ENCODE measurements at places on chromosomes 13 and 19.
A peak's percentile ranks its signal among the peaks of the same experiment; 100 is the strongest.

GRCh38 chr13:44523146-44524015 lies 52.7 kb downstream of the TSC22D1 start:
- DNase-seq = no peak

DNA sequence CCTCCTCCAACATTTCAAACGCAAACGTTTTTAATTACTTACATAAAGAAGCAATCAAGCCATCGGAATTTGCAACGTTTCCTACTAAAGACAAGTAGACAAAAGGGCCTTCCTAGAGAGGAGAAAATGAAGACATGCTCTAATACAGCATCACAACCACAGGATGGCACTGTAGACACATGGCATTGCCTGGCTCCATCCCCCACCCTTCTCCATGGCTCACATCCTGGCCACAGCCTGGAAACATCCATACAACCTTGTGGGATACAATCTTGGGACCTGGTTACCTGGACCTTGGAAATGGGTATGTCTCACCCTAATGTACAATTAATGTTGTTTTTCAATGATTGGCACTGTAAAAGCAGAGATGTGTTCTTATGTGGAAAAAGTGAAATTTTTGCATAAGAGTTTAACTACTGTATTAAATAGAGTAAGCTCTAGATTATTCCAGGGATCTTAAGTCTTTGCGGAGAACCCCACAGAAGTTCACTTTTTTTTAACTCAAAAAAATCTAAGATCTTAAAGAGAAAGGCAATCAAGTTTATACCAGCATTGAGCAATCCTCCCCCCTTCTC lies 21.5 kb downstream of the EBPL start:
- DNase-seq = peak; percentile 52

DNA sequence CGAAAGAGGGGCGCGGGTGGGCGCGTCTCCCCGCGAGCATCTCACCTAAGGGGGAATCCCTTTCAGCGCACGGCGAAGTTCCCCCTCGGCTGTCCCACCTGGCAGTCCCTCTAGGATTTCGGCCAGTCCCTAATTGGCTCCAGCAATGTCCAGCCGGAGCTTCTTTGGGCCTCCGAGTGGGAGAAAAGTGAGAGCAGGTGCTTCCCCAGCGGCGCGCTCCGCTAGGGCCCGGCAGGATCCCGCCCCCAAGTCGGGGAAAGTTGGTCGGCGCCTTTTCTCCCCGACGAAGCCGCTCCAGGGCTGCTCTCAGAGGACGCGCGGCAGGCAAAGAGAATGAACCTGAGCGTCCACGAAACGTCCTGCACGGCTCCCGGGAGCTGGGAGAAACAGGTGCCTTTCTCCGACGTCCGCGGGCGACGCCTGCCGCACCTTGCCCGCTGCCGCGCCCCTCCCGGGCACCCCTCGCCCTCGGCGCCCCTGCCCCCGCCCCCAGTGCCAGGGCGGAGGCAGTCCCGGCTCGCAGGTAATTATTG lies 366 bp upstream of the KL start:
- no peak for DNase-seq

- no peak for DNase-seq
Measured at GRCh38 chr13:111662451-111662850, 342.0 kb downstream of the TEX29 start.

- DNase-seq = no peak
Measured at GRCh38 chr13:73133531-73133930, 74.7 kb downstream of the KLF5 start.

DNA sequence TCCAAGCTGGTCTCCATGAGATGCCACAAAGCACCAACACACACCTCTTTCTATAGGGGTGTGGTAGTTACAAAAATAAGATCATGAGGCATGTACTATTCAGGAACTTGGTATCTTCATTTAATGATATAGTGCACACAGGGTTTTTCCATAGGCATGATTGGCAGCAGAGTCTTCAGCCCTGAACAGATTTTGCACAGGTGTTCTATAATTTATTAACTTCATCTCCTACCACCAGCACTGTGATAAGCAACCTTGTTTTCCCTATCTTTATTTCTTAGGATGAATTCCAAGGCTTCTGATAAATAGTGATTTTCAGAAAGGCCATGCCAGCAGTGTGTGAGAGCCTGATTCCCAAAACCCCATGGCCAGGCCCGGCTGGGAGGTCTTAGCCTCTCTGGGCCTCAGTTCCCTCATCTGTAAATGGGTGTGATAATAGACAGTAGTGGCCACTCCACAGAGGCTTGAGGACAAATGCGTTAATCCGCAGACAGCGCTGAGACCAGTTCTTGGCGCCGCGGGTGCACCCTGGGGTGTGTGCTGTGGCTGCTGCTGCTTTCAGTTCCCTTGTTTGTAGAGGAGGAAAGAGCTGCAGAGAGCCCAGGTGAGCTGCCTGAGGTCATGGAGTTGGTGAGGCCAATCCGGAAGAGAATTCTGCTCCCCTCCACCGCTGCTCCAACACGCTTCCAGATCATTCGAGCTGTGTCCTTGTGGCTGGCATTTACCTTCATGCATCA lies 33.1 kb downstream of the DHRS12 start:
- no peak for DNase-seq

DNA sequence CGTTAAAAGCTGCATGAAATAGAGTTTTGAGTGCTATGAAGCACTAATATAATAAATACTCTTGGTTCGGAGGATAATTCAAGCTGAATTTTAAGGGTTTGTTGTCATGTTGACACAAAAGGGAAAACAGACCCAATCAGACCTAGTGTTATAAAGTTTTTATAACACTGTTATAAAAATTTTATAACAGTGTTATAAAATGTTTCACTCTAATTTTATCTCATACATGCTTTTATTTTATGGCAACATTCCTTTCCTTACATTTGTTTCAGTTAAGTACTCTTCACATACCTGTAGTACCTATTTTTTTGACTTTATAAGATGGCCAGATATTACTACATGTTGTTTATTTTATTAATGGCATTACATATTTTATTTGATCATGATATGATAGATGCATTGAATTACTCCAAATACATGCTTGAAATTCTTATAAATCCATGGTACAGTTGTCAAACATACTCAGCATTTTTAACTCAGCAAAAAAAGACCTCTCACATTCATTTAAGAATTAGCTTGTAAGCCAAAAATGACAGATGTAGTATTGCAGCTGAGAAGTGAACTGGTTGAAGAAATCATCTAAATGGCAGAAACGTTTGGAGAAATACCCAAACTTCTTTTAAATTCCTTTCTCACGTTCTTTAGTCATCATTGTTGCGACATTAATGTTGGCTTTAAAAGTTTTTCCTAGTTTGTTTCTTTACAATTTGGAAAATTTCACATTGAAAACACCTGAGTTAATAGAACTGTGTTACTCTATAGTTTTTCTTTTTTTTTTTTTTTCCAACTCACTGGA lies 104.5 kb downstream of the PIBF1 start:
- no peak for DNase-seq

- no peak for DNase-seq
Measured at GRCh38 chr19:33388231-33388724, 14.8 kb downstream of the CEBPG start.

GRCh38 chr13:36758345-36758744 lies 60.7 kb upstream of the RFXAP start:
- no peak for DNase-seq

DNA sequence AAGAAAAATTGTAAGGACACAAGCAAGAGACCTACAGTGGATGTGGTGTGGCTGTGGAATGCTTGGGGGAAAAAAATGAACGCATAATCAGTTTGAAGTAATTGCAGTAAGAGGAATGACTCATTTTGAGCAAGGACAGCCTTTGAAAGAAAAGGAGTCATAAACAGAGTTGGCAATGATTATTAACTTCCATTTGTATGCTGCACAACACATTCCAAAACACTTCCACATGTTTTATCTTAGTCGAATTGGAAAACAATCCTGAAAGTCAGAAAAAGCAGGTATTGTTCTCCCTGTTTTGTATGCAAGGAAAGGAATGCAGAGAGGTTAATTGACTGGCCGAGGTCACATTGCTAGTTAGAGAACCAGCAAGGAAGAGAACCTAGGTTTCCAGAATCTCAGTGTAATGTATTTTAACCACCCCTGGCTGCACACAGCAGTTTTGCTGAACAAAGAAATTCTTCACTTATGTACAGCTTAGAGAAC lies 630.0 kb upstream of the MIR17HG start:
- DNase-seq = no peak

- DNase-seq = peak; percentile 85
Measured at GRCh38 chr19:38656171-38656981, 8.9 kb downstream of the ACTN4 start.

- DNase-seq = no peak
Measured at GRCh38 chr13:113669231-113669754, 2.3 kb downstream of the GRK1 start.

GRCh38 chr13:25707726-25708125 lies 336.0 kb downstream of the ATP8A2 start:
- no peak for DNase-seq

- DNase-seq = no peak
Measured at GRCh38 chr13:24888291-24888931, 124.4 kb downstream of the RNF17 start.

DNA sequence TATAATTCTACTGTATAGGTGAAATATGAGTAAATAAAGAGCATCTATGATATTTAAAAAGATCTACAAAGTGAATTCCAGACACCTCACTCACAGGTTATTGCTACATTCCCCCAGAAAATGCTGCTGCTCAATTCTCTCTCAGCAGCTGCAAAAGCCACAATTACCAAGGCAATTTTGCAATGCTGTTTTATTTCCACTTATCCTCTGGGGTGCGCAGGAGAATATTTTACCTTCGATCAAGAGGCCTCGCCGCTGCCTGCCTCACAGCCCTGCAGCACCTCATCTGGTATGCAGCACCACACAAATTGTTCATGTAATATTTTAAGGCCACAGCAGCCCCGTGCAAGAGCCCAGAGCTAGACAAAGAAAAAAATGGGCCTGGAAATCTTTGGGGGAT lies 333.2 kb downstream of the DNAJC15 start:
- DNase-seq = no peak

- peak; percentile 12 for DNase-seq
Measured at GRCh38 chr13:77079902-77080413, 53.0 kb upstream of the FBXL3 start.

GRCh38 chr13:33004511-33004910 lies 11.7 kb upstream of the KL start:
- DNase-seq = no peak

DNA sequence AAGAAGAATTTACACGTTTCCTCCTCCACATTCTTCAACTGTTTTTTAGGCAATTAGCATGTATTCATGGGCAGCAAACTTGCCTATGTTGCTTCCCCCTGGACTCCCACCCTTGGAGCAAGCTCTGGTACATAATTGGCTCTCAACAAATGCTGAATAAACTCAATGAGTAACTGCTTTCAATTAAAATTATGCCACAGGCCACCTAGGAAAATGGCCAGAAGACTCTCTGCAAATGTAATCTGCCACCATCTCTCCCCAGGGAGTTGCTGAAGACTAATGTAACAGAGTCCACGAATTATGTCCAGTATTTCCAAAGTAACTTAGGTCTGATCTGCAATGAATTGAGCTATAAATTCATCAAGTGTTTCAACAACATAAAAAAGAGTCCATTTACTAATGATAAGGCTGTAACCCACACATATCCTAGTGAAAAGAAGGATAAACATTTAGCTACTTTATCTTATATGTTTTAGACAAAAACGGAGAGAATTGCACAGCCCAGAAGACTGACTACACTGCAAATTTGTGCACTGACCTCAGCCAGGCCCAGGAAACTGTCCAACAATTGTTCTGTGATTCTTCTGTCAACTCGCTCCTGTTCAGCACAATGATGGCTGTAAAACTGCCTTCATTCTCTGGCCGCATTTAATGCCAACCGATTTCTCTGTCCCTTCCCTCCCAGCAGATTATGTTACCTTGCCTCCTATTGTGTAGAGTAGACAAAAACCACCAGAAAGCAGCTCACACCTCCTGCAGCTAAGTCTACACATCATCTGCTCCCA lies 808.6 kb upstream of the ARGLU1 start:
- DNase-seq = no peak

DNA sequence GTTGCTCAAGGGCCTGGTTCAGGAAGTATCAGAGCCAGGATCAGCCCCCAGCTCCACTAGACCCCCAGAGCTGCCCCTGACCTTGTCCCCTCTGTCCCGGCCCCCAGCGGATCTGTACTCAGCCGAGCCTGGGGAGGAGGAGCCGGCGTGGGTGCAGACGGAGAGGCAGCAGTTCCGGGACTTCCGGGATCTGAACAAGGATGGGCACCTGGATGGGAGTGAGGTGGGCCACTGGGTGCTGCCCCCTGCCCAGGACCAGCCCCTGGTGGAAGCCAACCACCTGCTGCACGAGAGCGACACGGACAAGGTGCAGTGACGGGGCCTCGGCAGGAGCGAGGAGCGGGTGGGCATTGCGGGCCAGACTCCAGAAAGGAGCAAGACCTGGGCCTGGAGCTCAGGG lies 14.6 kb downstream of the RCN3 start:
- DNase-seq = no peak

DNA sequence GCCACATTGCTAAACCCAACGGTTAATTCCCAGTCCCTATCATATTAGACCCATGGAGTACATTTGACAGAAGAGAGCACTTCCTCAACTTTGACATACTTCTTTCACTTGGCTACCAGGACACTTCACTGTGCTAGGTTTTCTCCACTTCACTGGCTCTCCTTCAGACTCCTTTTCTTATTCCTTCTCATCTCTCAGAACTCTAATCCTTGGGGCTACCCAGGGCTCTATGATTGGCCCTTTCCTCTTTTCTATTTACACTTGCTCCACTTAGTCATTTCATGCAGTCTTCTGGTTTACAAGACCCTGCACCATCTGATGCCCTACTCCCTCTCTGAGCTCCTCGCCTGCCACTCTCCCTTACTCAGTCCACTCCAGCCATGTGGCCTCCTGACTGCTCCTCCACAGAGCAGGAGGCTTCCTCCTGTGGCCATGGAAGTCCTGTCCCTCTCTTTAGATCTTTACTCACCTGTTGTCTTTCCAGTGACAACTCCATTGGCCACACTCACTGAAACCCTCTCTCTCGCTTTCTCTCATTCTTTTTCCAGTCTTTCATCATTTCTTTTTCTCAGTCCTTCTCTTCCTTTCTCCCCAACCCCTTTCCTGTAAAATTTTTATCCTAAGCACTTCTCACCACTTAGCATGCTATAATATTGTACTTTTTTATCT lies 90.4 kb downstream of the TBC1D4 start:
- DNase-seq = no peak

- peak; percentile 80 for DNase-seq
Measured at GRCh38 chr19:46990991-46991676, 28.5 kb upstream of the NPAS1 start.

DNA sequence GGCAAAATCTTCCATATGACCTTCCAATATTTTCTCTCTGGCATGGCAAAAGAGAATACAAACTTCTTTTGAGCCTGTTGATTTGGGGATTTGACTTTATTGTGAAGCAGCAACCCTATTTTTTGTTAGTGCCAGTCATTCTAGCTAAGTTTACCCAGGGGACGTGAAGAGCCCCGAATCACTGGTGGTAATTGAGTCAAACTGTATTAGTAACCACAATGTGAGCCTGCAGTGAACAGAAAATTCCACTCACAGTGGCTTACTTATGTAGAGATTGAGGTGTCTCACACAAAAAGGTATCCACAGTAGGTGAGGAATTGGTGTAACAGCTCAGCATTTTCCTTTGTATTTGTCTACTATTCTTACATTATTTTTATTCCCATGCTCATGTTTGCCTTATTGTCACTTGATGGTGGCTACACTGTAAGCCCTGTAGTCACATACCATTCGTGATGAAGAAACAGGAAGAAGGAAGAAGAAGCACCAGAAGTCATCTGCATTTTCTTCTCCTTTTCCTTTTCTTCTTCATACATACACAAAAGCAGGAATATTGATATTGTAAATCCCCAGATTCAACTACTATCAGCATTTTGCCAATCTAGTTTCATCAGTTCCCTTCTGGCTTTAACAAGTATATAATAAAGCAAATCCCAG lies 33.3 kb upstream of the MYCBP2 start:
- no peak for DNase-seq
